ENCODE measurements at places on chromosomes 6 and 20. TPM values are rescaled to one million over a fixed set of nuclear protein-coding genes. Genes with fewer than 3 reads are reported as not detected.

GRCh38 chr6:163412801-163413344 lies 1.6 kb upstream of the QKI start:
- no peak for DNase-seq

DNA sequence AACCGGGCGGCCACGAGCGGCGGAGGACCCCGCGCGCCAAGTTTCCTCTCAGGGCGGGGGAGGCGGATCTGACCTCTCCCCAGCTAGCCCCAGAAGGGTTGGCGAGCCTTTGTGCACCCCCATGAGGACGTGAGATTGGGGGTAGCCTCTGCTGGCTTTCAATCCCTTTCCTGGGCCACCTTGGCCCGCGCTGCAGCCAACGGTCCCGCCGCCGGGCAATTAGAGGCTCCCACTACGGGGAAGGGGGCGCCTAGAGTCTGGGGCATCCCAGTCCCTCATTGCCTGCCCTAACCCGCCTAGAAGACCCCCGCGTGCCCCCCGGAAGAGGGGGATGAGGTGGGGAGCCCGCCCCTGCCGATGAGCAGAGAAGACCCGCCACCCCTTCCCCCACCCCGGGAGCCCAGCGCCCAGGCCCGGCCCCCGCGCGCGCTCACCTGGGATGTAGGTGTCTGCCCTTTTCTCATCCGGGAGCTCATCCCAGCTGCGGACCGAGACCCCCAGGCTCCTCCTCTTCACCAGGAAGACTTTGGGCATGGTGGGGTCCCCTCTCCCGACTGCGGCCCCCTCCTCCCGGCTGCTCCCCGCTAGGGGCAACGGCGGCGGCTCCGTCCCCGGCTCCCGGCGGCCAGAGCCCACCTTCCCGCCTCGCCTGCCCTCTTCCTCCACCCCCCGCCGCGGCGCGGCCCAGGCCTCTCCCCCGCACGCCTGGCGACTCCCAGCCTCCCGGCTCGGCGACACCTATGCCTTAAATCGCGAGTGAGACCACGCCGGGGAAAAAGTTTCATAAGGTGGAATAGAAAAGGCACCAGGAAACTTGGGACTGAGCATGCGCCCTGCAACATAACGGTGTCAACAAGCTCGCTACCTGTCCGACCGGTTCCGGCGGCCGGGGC lies at the start of gene OVOL2:
Gene OVOL2, minus strand, starts transcription at position 816 of the 893 bp plus-strand sequence. Its CDS starts 282 bp downstream, at position 534.
- peak; percentile 96 for DNase-seq

DNA sequence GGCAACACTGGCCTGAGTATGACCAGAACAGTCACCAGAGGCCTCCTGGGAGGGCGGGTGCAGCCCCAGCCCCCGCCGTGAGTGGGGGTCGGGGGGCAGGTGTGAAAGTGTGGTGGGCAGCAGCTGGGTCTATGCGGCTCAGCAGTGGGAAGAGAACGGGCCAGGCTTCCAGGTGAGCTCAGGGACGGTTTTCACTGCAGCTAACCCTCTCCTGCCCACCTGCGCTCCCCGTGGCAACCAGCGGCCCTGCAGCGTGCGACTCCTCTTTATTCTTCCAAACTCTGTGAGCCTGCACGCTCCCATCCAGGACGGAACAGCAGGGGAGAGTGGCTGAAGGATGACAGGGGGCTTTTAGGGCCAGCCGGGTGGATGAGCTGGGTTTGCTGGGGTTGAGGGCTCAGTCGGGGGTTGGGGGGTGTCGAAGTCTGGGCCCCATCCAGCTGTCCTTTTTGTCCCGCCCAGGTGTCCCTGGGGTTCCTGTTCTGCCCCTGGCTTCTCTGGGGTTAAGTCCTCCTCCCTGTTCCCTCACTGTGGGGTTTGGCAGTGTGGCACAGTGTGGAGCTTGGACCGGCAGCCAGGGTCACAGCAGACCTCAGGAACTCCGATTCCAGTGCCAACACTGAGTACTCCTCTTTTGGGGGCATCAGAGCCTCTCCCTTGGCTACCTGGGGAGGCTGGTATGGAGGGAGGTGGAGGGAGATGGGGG lies 859 bp upstream of the BIRC7 start:
- no peak for DNase-seq

- DNase-seq = no peak
Observed at GRCh38 chr6:53175027-53175426, 26.4 kb upstream of the GCM1 start.

DNA sequence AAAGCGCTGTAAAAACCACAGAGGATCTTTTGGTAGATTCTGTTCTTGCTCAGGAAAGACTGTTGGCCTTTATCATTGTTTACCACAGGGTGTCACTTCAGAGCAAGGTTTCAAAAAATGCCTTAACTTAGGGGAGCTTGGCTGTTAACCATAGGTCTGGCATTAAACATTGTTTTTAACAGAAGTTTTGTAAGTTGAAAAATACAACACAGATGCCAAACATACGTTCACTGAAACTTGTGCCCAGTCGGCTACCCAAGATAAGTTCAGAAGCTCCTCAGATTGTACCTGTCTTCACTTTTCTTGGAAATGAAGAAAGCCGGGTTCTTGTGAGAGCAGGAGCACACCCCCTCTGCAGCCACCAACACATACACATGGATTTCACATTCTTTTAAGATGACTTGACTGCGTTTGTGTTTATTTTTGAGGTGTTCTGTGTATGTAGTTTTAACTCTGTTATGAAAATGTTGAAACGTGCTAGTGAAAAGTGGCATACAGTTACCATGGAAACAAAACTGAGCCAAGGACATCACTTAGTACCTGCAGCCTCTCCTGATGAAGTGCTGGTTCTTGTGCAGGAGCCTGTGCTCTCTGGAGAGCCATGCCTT lies 64.9 kb downstream of the SYCP2L start:
- no peak for DNase-seq

DNA sequence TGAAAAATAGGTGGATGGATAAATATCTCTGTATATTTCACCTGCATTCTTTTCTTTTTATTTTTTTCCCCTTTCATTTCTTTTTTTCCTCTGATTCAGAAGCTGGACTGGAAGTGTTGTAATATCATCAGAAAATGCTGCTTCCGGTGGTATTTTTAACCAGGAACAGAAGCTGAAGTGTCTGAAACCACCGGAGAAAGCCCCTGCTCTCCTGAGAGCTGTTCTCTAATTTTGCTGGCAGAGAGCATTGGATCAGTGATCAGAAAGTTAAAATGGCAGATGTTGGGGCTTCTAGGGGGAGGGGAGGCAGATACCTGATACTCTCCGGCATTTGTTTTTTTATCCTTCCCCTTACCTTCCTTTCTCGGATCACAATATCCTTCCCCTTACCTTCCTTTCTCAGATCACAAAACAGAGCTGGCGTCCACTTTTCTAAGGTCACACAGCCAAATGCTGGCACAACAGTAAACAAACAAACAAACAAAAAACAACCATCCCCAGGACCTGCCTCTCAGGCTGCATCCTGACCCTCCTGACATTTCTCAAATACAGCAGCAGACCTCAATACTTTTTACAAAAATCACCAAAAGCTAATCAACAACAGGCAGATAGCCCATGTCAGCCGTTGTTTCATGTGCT lies 143.2 kb upstream of the ZNF217 start:
- DNase-seq = no peak

GRCh38 chr6:168282985-168283685 lies 36.4 kb downstream of the DACT2 start:
- no peak for DNase-seq

DNA sequence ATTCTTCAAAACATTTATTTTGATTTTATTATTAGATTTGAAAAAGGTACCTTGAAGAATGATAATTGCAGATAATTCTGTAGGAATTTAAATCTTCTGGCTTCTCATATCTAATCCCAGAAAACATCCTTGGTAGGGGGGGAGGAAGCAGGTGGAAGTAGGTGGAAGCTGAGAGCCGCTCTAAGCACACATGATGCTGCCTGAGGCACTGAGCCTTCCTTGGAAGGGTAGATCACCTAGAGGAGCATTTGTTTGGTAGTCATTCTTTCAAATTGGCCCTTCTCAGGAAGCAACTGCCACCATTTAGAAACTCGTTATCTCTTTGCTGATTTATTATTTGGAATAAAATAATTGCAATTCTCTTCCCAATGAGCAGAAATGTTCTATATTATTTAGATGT lies 623.3 kb downstream of the CD109 start:
- no peak for DNase-seq

DNA sequence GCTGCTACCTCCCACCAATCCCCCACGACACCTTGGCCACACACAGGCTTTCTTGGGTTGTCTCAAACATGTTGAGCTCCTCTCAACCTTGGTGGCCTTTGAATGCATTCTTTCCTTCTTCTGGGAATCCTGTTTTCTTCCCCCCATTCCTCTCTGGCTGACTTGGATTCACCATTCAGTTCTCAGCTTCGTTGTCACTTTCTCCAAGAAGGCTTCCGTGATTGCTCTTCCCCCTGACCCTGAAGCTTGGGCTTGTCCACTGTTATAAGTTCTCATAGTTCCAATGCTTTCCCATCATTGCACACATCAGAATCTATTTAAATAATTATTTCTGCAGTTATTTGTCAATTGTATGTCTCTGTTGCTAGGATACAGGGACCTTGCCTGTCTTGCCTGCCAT lies 64.2 kb downstream of the RBM38 start:
- no peak for DNase-seq

- no peak for DNase-seq
Observed at GRCh38 chr20:47531458-47531857, 29.8 kb downstream of the NCOA3 start.

DNA sequence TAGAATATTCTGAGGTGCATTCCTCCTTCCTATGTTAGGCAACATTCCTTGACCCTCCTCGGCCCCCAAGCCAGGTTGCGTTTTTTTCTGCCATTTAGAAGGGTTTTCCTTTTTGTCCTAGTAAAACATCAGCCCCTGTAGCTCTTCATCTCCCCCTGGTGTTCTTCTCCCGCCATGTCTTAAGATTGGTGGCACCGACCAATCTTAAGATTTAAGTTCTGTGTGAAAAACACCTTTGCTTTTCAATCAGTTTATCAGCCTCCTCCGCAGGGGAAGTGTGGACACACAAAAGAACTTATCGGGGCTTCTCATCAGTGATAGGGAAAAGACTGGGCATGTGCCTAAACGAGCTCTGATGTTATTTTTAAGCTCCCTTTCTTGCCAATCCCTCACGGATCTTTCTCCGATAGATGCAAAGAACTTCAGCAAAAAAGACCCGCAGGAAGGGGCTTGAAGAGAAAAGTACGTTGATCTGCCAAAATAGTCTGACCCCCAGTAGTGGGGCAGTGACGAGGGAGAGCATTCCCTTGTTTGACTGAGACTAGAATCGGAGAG lies 719 bp upstream of the EDN1 start:
- DNase-seq = peak; percentile 62

- peak; percentile 79 for DNase-seq
Observed at GRCh38 chr6:158910484-158911440, 89.2 kb downstream of the RSPH3 start.

DNA sequence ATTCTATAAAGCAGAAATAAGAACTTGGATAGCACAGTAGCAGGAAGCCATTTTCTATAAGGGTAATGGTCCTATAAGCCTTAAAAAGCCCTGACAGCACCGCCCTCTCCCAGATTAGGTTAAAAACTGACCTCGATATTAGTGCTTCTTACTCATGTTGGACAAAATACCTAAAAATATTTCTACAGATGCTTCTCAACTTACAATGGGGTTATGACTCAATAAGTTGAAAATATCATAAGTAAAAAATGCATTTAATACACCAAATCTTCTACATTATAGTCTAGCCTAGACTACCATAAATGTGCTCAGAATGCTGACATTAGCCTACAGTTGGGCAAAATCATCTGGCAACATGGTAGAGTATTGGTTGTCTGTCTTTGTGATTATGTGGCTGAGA lies 70.3 kb downstream of the SESN1 start:
- DNase-seq = no peak

DNA sequence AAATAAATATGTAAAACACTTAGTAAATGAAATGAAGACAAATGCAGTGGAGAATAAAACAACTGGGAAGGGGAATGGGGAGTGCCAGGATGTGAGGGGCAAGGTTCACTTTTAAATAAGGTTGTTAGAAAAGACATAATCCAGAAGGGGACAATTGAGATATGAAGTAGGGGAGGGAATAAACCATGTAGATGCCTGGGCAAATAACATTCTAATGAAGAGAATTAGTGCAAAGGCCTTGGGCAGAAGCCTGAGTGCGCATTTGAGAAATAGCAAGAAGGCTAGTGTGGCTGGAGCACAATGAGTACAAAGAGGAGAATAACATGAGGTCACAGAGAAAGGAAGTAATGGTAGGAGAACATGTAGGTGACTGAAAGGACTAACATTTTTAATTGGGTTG lies 2.4 kb downstream of the CEP57L1 start:
- no peak for DNase-seq

- peak; percentile 53 for DNase-seq
Observed at GRCh38 chr20:58816957-58817651, 33.6 kb downstream of the GNAS-AS1 start.

- no peak for DNase-seq
Observed at GRCh38 chr20:38878866-38879265, 47.4 kb upstream of the FAM83D start.

DNA sequence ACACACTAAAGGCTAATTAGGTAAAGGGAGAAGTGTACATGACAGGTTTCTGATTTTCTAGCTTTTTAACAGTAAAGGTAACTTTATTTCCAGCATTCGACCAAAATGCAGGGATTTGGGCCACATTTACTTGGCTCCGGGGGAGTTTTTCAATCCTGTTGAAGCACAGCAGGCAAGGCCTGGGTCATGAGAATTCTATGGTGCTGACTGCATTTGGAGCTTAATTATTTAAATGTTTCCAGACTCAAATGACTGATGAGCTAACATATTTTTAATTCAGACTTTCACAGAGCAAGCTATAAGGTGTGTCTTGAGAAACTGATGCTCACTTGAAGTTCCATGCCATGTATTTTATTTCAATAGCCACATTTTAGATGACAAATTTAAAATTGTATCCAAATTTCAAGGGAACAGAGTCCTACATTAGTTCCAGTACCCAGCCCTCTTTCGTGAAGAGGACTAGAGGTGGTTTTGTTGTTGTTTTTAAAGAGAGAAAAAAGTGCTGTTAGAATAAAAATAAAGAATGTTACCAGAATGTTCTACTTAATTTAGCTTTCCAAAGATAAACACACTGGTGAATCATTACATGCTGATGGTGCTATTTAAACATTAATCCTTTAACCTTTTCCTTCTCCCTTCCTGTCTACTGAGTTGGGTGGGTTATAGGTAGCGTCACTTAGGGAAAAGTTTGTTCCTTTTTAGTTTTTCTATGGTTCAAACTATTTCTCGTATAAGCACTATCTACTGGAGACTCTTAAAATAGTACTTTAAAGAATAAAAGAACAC lies 82.3 kb upstream of the PHACTR2 start:
- no peak for DNase-seq

- DNase-seq = no peak
Observed at GRCh38 chr6:132506869-132507808, 5.8 kb downstream of the STX7 start.

GRCh38 chr6:150667977-150668716 lies 68.5 kb downstream of the PLEKHG1 start:
- DNase-seq = peak; percentile 89

- no peak for DNase-seq
Observed at GRCh38 chr6:166774770-166775169, 147.7 kb upstream of the RPS6KA2 start.

The HSPA12B gene
- 9.4 TPM for total RNA-seq

The RNGTT gene
- total RNA-seq = 23.6 TPM

The VWA7 gene
- 13.0 TPM for total RNA-seq

The ZC3H12D gene
- 3.5 TPM for total RNA-seq

The SNHG17 gene
- total RNA-seq = 28.2 TPM

The KIAA0408 gene
- 6.3 TPM for total RNA-seq

The TTK gene
- total RNA-seq = 4.3 TPM

Data from prostate gland (tissue), 2 donors.